ENCODE measurements at places on chromosomes 6 and 20.

GRCh38 chr20:1576641-1577040 is 19.1 kb upstream of the SIRPD start:
- no peak for DNase-seq

DNA sequence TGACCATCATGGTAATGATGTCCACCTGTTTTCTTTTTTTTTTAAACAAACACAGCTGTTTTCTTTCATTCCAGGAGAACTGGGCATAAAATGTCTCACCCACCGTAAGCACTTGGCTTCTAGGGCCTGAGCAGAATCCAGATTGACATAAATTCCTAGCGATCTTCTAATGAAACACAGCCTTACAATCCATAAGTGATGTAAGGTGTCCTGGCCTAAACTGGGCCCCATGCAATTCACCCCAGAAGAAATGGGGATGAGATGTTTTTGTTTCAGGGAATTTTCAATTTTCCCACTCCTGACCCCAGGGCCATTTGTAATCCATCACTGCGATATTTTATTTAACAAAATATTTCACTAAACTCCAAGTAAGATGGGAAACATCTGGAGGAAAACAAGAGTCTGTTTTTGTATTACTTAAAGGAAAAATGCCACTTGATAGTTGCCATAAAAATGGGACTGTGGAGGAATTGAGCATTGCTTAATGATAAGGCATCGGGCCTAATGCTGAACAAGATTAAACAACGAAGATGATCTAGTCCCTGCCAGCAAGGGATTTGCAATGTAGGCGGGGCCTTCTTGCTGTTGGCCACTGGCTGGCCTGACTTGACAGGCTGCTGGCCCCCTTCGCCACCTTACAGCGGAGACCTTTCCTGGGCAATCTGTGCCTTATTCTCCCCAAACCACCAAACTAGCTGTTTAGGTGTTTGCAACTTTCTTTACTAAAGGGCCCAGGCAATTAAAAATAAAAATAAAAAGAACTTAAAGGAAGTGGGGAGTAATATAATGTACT is 183.7 kb downstream of the CD109 start:
- no peak for DNase-seq

- no peak for DNase-seq
Observed at GRCh38 chr20:25237610-25238318, 10.1 kb upstream of the PYGB start.

GRCh38 chr6:112231594-112232060 is 22.7 kb downstream of the LAMA4 start:
- DNase-seq: no peak

DNA sequence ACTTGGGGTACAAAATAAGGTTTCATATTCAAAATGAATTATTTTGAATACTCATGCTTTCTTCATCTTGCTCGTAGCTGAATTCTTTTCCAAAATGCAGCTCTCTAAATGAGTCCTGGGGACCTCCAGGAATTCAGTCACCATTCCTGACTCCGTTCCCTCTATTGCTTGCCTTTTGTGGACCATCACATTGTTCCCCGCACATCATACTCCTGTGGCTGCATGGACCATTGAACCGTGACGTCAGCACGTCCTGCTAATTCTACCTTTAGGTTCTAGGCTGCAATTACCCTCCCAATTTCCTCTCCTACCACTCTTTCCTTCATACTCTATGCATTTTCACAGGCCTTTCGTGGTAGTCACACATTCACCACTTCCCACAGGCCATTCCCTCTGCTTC is 173.1 kb upstream of the ID4 start:
- no peak for DNase-seq

DNA sequence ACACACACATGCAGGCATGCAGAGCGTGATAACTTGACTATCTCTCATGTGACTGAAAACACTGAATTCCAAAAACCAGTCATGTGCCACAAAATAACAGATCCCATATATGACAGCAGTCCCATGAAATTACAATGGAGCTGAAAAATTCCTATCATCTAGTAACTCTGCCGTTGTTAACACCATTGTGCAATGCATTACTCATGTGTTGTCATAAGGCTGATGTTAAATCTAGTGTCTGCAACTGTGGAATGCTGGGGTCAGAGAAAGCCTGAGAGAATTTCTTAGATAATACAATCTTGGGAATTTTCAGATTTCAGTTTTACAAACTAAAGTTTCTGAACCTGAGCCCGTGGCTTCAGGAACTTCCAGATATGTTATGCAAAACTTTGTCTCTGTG is 70.2 kb downstream of the LYRM4 start:
- DNase-seq: no peak

GRCh38 chr20:35856866-35857265 is 85.1 kb downstream of the PHF20 start:
- no peak for DNase-seq

GRCh38 chr6:89121934-89122333 is 4.1 kb upstream of the SRSF12 start:
- DNase-seq: no peak

DNA sequence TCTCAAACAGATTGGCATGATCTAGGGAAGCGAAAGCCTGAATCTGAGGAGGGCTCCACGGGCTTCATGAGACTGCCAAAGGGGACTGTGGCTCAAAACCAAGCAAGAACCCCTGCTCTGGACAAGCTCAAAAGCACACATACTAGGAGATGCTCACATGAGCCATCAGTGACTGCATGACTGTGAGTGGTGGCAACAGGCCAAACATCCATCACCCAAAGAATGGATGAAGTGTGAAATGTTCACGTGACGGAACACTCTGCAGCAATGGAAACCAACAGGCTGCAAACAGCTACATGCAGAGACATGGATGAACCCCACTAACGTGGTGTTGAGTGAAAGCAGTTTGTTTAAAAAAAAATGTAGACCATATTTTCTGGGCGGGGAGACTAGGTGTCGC is 136.3 kb downstream of the PREX1 start:
- no peak for DNase-seq

DNA sequence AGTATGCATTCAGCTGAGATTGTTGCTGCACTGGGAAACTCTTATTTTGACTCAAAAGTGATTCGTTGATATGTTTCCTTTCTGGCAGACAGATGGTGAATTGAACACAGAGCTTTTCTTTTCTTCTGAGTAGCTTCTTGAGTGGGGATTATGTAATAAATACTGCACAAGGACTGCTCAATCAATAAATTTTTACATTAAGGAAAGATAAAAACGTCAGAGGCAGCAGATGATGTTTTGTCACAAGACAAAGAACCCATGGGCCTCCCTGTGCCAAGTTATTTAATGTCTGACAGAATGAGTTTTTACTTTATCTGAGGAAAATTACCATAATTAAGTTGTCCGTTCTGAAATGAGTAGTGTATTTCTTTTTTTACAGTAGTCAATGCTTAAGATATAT is 460.3 kb downstream of the UTRN start:
- DNase-seq: no peak

- DNase-seq: no peak
Observed at GRCh38 chr6:95230071-95230740, 347.1 kb upstream of the MANEA start.

- DNase-seq: no peak
Observed at GRCh38 chr6:41573985-41574384, 27.8 kb downstream of the FOXP4 start.

DNA sequence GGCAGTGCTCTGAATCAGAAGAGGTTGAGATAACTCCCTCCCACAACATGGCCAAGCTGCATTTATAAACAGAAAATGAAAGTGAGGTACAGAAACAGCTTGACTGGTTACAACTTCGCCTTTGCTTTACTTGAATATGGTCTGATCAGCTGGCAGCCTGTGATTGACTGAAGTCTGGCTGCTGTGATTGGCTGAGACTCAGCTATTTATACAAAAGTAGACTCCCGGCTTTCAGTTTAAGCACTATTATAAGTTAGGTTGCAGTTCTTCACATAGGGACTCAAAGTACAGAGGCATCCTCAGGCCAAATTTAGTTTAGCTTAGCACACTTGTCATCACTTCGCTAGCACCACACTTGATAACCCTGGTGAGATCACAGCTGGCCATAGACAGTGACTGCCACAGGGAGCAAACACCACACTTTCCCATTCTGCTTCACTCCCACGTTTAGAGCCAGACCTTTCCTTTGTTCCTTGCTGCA is 362.6 kb downstream of the EPM2A start:
- no peak for DNase-seq

- no peak for DNase-seq
Observed at GRCh38 chr6:84272298-84272697, 44.9 kb upstream of the CEP162 start.

DNA sequence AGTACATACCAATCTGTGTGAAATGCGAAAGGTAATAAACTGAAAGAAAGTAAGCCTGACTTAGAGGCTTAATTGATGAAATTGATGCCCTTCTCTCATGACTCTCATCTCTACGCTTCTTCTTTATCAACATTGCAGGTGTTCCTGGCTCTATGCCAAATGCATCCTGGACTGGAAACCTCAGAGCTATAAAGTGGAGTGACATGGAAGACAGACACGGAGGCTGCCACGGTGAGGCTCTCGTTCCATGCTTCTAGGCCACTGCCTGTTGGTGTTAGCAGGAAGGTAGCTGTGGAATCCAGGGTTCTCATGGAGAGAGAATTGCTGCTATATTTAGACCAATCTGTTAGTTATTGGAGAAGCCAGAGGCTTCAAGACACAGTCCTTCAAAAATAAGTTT is 73.2 kb downstream of the C6orf52 start:
- no peak for DNase-seq

- DNase-seq: no peak
Observed at GRCh38 chr20:13291157-13291556, 70.1 kb downstream of the ISM1 start.

DNA sequence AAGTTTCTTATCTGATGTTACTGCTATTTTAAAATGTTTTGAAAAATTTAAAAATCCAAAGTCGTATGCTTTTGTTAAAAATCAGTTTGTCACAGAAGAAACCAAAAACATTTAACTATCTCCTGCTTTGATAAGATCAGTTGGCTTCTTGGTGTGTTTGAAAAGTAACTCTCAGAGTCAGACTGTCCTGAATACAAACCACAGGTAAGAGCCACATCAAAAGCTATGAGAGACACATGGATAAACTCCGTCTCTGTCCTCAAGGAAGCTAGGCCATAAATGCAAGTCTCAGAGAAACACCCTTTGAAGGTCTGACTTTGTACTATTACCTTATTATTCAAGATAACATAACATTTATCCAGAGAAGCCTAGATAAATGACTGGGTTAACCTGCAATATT is 7.7 kb downstream of the HBS1L start:
- no peak for DNase-seq

DNA sequence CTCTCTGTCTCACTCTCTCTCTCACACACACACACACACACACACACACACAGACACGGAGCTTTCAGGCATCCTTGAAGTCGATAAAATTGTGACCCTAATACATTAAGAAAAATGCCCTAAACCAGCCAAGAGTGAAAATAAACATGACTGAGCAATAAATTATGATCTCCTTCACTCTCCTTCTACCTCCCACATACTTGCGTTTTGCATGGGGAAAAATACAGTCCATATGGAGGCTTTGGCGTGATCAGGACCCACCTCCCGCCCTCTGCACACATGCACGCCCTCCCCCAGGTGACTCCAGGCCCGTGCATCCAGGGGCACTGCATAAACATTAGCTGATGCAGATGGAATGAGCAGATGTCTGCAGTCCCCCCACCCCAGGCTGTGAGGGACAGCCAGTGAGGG is 114.2 kb upstream of the JARID2 start:
- DNase-seq: no peak

- no peak for DNase-seq
Observed at GRCh38 chr6:53165293-53165692, 16.7 kb upstream of the GCM1 start.

DNA sequence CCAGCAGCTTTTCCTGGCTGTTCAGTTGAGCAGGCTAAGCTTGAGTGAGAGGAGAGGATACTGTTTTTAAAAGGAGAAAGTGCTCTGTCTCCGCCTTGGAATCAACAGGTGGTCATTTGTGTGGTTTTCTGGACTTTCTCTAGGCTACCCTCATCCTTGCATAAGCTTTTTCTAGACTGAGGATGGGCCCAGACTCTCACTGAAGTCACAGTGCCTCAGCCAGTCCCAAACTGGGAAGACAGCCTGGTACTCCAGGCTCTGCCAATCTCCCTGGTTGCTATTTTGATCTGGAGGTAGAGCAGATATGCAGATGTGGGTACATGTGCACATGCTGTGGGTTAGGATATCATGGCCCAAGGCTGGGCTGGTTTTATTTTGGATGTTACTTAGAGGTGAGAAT is 7.0 kb downstream of the SCUBE3 start:
- no peak for DNase-seq

DNA sequence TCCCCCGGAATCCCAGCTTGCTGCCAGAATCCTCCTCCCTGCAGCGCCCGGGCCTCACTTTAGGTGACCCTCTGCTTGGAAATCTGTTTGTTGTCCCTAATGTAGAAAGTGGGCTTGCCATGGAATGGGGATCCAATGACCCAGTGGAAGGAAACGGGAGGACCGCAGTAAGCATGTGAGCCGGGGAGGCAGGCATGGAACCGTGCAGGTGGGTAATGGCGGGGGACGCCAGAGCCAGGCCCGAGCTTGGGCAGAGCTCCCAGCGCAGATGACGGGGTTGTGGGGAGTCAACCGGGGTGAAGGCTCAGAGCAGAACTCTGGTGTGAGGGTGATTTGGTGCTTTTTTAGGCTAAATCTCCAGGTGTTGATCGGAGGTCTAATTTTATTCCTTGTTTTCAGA is 188.3 kb downstream of the QKI start:
- DNase-seq: no peak

DNA sequence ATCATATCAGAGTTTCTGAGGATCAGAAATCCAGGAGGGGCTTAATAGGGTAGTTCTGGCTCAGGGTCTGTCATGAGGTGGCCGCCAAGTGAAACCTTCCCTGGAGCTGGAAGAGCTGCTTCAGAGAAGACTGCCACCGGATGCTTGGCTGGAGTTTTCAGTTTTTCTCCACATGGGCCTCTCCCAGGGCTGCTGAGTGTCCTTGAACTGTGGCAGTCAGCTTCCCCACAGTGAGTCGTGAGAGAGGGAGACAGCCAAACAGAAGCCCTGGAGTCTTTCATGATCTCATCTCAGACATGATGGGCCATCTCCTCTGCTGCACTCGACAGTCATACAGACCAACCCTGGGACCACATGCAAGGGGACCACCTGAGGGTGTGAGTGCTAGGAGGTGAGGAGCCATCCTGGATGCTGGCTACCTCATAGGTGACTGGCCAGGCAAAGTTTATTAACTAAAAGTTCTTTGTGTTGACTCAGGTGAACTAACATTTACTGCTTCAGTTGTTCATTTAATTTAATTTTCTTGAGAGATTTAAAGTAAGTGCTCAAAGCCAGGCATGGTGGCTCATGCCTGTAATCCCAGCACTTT is 71.5 kb downstream of the SHLD1 start:
- DNase-seq: no peak

- DNase-seq: no peak
Observed at GRCh38 chr6:157283900-157284737, 39.2 kb downstream of the TMEM242 start.

DNA sequence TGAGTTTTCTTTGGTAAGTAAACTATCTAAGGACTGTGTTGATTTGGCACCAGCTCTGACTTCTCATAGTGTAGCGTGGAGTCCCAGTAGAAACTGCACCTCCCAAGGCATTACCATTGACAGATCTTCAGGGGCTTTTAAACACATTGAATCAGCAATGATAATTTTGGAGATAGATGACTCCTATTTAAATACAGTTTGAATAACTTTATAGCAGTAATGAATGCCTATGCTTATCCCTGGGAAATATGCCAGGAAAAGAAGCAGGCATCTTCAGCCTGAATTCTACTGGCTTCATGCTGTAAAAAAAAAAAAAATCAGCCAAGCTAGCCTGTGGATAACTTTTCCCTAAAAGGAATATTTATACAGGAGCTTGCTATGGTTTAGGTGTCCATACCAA is 895.9 kb downstream of the EYS start:
- DNase-seq: no peak

All from iPS DF 6.9 (cell line).